ENCODE measurements at places on chromosomes 1 and 21. TPM values are rescaled to one million over a fixed set of nuclear protein-coding genes. Genes with fewer than 3 reads are reported as not detected.
A peak's percentile ranks its signal among the peaks of the same experiment; 100 is the strongest.

AMY2B gene
- 15.1 TPM for total RNA-seq

TTC39A gene
- total RNA-seq: 22.7 TPM

FCRL1 gene
- total RNA-seq: not detected

TNFRSF18 gene
- total RNA-seq: not detected

FAM177B gene
- total RNA-seq: not detected

INTS7 gene
- 9.6 TPM for total RNA-seq

KRTAP13-2 gene
- not detected for total RNA-seq

PODN gene
- total RNA-seq: 35.3 TPM

ST6GALNAC3 gene
- 3.9 TPM for total RNA-seq

LIX1L gene
- 25.8 TPM for total RNA-seq

A3GALT2 gene
- total RNA-seq: not detected

FAAH gene
- 5.5 TPM for total RNA-seq

PSMD4 gene
- total RNA-seq: 164 TPM

GRCh38 chr1:180954005-180954800 is 41.5 kb downstream of the KIAA1614 start:
- DNase-seq: peak; percentile 85

DNA sequence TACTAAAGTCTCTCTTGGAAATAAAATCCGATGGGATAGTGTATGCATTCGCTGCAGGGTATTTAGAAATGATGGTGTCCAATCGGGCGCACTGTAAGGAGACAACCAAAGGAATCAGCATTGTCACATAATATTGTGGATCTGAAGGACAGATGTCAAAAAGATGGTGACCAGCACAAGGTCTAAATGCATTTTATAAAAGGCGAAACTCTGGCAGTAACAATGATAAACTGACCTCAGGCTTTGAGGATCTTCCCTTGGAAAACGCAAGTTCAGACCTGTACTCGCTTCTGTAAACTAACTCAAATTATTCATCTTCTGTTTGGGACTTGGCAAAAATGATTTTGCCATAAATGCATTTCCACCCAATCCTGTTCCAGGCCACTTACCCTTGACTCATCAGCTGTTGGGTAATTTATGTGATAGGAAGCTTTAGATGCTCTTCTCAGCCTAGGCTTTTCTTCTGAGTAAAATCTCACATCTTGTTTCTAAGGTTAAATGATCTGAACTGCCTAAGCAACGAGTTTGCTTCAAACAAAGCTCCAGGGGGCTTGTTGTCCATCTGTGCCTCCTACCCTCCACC is 33.8 kb downstream of the STPG1 start:
- DNase-seq: no peak

DNA sequence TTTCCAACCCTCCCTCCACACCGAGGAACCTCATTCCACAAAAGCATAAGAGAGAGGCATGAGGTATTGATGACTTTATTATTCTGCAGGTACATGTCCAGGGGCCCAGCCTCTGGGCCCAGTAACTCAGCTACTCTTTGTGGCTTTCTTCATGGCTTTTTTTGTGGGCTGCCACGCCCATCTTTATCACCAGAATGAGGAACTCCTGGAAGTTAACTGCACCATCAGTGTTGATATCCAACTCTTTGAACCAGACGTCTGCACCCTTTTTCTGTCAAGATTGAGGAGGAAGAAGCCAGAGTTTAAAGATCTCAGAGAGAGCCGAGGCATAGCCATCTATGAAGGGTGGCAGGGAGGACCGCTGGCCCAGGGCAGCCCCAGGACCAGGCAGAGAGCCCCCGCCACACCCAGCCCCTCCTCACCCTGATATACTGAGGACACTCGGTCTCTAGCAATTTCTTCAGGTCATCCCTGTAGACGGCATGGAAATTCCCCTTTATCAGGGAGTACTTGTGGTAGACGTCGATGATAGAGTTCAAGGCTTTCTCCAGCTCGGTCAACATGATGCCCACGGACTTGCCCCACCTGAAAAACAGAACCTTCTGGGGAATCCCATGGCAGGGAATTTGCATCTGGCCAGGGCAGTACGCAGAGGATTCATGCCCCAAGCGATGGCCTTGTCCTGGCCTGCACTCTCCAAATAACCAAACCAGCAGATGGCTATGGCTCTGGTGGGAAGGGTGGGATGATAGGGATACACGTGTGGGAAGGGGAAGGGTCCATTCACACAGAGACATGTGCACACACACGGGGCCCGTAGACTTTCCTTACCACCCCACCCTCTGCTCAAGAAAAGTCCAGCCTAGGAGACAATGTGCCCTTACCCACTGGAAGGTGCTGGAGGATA is 647 bp downstream of the S100A8 start:
- no peak for DNase-seq

DNA sequence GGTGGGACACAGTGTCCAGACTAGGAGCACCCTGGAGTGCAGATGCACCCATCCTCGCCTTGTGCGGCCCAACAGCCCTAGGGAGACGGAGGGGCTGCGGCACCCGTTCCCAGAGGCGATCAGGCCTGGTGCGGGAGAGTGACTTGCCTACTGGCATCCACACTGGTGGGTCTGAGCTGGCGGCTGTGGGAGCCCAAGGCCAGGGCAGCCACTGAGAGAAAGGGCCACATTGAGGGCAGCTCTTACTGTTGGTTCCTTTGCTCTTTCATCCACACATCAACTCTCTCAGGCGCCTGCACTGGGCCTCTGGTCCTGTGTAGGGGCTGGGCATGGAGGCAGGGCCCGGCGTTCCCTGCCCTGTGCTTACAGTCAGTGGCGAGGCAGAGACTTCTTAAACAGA is 8.6 kb downstream of the PODN start:
- no peak for DNase-seq

- DNase-seq: no peak
Measured at GRCh38 chr1:154938604-154939399, 2.3 kb upstream of the PMVK start.

- DNase-seq: no peak
Measured at GRCh38 chr1:147384804-147385203, 142.3 kb downstream of the CHD1L start.

- no peak for DNase-seq
Measured at GRCh38 chr1:74474585-74474984, 37.8 kb downstream of the LRRC53 start.

DNA sequence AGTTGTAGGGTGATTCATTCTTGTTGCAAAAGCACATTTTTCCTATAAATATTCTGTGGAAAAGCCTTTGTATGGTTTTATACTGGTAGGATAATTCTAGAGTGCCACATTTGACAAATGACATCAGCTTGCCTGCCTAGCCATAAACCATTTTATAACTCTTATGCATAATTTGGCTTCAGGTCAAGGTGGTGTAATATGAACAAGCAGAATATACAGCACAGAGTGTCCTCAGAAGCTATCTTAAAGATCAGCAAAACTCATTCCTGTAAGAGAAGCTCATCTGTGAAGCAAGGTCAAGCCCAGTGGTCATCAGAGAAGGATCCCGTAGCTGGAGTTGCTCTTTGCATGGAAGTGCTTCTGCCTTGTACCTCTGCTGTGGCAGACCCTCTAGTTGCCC is 24.0 kb upstream of the C1orf21 start:
- DNase-seq: no peak

- no peak for DNase-seq
Measured at GRCh38 chr1:245493029-245493428, 338.2 kb downstream of the KIF26B start.

GRCh38 chr1:6414443-6414844 is 5.3 kb downstream of the HES2 start:
- DNase-seq: no peak

DNA sequence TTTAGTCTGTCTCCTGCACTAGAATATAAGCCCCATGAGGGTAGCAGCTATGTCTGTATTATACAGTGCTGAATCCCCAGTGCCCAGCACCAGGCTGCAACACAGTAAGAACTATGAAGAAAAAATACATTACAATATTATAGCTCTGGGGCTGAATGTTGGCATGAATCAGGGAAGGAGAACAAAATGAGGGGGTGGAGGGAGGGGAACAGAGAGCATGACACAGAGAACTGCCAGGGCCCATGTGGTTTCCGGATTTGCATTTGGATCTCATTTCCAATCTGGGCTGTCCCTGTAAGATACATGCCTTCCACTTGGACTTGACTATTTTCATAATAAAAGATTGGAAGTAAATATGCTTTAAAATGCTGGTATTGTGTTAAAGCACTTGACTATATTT is 35.8 kb downstream of the C1orf198 start:
- no peak for DNase-seq

GRCh38 chr21:39107739-39108138 is 75.5 kb downstream of the PSMG1 start:
- no peak for DNase-seq

DNA sequence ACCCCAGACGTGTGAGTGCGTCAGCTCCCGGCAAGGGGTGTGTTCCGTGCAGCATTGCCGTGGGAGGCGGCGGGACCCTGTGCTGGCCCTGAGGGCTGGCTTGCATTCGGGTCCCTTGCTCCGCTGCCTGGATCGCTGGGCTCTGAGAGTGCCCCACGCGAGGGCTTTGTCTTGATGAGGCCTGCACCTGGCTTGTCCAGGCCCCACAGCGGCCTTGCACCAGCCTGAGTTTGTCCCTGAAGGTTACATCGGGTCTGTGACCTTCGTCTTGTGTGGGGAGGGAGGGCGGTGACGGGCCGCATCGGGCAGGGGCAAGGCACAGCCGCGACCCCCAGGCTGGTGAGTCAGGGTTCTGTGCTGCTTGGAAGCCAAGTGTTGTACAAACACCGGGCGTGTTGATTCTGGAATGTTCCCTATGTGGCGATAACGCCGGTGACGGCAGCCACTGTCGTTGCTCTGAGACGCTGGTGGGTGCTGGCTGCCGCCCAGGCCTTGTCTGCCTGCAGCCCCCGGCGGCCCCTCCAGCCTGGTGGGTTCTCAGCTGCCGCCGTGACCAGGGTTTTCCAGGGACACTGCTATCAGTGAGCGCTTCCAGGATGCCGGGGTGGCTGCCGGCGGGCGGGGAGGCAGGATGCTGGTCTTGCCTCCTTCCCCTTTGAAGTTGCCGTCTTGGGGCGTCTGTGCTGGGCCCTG is 42.9 kb downstream of the SLX9 start:
- peak; percentile 68 for DNase-seq

DNA sequence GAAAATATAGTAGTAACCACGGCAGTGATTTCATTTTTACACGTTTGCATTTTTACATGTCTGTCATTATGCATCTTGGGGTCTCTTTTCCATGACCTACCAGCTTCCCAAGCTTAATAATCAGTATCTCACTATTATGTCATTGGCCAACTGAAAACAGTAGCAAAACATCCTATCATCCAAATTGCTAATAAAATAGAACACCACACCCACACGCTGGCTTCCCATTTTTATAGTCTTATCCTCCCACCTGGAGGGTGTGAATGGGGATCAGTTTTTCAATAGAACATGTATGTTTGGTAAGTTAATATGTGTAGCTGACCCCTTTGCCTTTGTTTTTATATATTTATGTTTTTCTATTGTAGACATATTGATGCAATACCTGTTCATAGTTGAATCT is 11.8 kb downstream of the TFF3 start:
- no peak for DNase-seq

- no peak for DNase-seq
Measured at GRCh38 chr1:6234502-6235295, 1.1 kb downstream of the ICMT start.

DNA sequence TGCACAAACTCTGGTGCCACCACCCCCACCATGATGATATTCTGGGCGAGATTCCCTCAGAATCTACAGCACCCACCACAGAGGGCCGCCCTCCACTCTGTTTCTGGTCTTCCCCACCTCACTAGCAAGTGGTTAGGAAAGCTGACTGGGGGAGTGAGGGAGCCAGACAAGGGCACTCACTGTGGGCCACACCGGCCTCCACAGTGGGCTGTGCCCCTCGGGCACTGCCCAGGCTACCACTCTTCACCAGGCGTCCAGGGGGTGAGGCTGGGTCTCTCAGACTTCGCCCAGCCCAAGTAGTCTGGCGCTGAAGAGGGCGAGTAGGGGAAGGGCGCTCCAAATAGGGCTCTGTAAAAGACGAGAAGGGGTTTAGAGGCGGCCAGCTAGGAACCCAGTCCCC is 11.2 kb upstream of the GATAD2B start:
- DNase-seq: no peak

DNA sequence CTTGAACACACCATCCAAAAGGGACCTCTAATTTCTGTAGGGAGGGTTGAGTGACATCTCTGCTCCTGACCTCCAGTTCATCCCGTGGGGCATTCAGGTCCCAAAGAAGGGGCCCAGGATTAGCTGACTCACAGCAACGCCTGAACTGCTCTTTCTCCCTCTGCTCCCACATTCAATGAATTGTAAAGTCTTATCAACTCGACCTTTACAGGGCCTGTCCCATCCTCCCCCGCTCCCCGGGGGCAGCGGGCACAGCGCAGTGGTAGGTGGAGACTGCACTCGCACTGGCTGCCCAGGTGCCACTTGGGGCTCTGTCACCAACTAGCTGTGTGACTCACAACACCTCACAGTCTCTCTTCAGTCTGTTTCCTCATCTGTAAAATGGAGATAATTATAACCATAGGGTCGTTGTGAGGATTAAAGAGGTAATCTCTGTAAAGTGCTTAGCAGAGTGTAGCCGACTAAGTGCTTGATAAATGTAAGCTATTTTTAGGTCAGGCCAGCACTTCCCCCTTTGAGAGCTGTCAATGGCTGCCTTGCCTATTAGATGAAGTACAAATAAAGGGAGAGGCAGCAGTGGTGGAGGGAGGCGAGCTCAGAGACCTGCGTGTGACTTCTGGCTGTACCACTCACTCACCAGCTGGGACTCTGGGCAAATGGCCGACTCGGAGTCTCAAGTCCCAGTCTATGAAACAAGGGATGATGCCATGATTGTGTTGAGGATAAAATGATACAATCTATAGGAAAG is 637 bp upstream of the MYBPHL start:
- no peak for DNase-seq

GRCh38 chr1:23026568-23026967 is 7.3 kb downstream of the KDM1A start:
- DNase-seq: no peak

DNA sequence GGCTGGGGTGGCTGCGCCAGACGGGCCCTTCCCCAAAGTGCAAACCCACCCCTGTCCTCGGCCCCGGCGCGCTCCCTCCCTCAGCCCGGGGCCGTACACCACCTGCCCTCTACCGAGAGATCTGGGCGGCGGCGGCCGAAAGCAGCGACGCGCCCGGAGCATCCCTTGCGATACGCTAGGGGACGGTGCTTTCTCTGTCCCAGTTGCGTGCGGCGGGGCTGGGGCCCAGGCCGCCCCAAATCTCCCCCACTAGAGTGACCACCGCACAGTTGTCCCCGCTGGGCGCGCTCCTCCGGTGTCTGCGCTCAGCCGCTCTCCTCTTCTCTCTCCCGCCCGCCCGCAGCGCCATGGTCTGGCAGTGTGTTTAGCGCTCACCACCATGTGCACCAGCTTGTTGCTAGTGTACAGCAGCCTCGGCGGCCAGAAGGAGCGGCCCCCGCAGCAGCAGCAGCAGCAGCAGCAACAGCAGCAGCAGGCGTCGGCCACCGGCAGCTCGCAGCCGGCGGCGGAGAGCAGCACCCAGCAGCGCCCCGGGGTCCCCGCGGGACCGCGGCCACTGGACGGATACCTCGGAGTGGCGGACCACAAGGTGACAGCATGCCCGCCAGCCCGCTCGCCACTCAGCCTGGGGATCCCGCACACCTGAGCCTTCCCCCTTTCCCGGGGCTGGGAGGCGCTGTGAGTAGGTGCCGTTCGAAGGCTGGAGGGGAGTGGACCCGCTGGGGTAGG is 1.0 kb downstream of the ST6GALNAC5 start:
- DNase-seq: no peak
